ENCODE measurements at places on chromosomes 1 and 21.

DNA sequence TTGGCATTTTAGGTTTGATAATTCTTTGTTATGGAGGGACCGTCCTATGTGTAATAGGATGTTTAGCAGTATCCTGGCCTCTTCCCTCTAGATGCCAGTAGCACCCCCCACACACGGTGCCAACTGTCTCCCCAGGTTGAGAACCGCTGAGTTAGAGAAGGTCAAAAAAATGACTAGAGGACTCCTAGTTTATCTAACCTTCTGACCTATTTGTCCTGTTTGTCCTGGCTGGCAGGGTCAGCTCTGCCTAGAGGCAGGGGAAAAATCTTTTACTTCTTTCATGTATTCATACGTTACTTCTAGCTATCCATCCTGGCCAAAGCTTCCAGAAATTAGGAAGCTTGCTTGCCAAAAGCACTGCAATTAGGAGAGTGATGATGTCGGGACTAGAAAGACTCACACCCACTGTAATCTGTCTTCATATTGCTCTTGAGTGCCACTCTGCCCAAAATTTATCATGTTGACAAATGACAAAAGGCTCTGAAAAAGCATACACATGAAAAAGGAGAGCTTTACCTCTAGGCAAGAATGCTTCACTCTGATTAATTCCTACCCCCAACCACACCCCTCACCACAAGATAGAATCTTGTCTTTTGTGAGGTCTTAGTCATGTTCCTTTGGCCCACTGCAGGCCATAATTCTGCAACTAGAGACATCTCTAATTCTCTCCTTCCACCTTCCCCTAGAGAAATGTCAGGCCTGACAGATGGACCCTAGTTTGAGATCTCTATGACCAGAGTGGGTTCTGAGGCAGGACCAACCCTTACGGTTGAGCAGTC, 14.4 kb upstream of the AKR1A1 start:
- DNase-seq = no peak

- no peak for DNase-seq
These were observed 1.5 kb downstream of the SLC66A1 start for GRCh38 chr1:19313636-19313959.

GRCh38 chr1:209723756-209724693, 19.4 kb downstream of the HSD11B1 start:
- DNase-seq = no peak

DNA sequence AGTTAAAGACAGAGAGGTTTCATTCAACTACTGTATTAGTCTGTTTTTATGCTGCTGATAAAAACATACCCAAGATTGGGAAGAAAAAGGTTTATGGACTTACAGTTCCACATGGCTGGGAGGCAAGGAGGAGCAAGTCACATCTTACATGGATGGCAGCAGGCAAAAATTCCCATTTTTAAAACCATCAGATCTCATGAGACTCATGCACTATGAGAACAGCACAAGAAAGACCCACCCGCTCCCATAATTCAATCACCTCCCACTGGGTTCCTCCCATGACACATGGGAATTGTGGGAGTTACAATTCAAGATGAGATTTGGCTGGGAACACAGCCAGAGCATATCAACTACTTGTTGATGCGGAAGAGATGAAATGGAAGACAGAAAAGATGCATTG, 9.2 kb downstream of the GPR161 start:
- no peak for DNase-seq

DNA sequence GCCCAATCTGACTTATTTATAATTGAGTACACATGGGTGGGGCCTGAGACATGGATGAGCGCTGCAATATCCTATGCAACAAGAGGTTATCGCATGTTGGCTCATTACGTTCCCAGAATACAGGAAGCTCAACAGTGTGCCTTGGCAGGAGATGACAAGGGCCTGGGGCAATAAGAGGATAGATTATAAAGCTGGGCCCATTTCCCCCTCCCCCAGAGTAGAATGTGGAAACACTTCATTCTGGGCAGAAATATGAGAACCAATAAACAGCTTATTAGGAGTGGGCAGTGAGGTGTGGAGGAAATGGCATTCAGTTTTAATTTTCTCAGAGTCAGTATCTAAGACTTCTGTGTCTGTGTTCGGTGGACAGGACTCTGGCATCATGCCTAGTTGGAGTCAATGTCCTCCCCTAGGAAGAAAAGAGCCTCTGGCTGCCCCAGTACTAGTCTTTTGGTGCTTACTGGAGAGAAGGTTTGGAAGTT, 92.8 kb downstream of the PIK3R3 start:
- no peak for DNase-seq

GRCh38 chr1:222785529-222785928, 29.3 kb upstream of the DISP1 start:
- no peak for DNase-seq

GRCh38 chr1:11187494-11187893, 1.7 kb upstream of the ANGPTL7 start:
- no peak for DNase-seq

GRCh38 chr1:159653201-159653600, 61.2 kb downstream of the CRP start:
- DNase-seq = no peak

DNA sequence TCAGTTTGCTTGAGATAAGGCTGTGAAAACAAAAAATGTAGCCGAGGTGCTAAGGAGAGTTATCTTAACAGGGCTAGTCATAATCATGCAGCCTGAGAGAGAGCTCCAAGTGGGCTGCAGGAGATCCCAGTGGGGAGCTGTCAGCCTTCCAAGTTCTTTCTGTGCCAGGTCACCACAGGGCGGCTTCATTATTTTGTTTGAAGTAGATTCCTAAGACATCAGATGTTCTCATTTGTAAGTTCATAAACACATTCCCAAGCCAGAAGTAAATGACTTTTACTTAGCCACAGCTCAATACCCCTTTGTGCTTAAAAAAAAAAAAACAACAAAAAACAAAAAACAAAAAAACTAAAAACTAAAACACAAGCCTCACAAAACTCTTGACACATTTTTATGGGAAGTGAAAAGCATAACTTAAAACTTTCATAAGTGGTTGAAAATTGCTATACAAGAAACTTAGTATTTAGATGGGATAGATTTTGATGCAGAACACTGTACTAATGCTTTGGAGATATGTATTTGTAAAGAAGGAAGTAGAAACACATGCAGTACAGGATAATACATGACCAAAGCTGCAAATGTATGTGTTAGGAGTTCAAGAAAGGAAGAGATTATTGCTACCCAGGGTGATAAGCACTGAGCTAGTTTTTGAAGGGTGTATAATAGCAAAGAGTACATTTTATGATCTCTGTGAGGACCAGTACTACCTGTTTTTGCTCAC, 8.6 kb downstream of the CDC14A start:
- DNase-seq = no peak

- no peak for DNase-seq
These were observed 4.3 kb upstream of the DPYD start for GRCh38 chr1:97925151-97925550.

- no peak for DNase-seq
These were observed 59.8 kb upstream of the GNG12 start for GRCh38 chr1:67893126-67893495.

DNA sequence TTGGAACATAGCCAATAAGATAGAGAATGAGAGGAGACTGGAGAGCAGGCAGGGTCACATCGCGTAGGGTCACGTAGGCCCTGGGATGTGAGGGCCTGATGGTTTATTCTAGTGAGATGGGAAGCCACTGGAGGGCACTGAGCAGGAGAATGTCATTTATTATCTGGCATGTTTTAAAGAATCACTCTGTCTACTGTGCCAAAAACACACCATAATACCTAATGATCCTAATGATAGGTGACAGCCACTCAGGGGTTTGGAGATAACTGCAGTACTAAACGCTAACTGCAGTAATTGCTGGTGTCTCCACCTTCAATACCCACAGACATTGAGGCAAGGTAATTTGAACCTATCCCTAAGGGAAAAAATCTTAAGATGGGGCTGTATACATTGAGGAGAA, 185.4 kb downstream of the TTLL7 start:
- DNase-seq = no peak

DNA sequence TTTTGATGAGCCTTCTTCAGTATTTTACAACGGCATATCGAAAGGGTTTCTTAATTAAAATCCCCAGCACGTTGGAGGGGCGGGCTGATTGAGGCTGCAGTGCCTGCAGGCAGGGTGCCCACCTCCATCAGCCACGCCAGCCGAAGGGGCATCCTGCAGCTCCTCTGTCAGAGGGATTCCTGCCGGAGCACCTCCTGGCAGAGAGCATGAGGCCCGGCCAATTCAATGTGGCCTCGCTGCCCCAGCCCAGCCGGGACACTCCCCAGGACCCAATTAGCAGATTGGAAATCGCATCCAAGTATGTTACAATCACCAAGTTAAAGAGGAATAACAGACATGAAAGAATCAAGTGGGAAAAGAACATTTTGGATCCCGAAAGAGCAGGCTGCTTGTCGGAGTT, 216.6 kb downstream of the ST6GALNAC3 start:
- no peak for DNase-seq

DNA sequence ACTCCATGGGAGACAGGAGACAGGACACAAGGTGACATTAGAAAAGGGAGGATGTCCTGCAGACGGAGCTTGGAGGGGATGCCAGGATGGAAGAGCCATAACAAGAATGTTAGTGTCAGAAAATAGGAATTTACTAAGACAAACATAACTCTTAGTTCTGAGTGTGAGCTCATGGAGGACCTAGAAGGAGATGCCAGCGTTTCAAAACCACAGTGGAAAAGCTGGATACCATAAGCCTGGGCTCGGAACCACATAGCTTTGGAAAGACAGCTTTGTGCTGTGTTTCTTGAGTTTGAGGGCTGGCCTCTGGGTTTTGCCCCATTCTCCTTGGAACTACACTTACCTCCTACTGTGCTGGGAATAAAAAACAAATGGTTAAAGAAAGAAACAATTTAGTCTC, 128.4 kb downstream of the S1PR1 start:
- DNase-seq = no peak

DNA sequence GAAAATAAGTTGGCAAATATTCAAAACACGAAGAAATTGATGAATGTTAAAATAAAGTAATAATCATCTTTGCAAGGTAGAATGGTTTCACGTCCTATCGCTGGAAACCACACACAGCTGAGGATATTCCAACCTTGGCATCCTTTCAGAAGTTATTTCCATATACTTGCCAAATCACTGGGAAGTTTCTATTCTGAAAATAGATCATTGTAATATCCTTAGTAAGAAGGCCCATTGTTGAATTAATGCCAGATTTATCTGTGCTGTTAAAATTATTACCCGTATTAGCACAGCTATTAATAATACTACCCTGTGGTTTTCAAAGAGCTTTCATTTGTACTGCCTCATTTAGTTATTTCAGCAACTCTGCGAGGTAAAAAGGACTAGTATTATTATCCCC, 81.1 kb downstream of the OLFM3 start:
- no peak for DNase-seq

DNA sequence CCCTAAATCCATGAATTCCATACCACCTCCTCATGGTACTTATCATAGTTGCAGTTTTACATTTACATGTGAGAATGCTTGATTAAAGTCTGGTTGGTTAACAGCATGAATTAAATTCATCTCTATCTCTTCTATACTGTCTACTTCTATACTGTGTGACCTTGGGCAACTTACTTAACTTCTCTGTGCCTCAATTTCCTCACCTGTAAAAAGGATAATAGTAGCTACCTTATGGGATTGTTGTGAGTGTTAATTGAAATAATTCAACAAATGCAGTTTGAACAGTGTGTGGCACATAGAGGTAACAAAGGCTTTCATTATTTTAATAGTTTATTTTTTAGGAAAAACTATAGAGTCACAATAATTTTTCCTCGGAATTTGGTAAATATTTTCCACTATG, 231.3 kb downstream of the RRAGC start:
- DNase-seq = no peak

GRCh38 chr21:39483917-39484316, 32.1 kb downstream of the SH3BGR start:
- DNase-seq = no peak

DNA sequence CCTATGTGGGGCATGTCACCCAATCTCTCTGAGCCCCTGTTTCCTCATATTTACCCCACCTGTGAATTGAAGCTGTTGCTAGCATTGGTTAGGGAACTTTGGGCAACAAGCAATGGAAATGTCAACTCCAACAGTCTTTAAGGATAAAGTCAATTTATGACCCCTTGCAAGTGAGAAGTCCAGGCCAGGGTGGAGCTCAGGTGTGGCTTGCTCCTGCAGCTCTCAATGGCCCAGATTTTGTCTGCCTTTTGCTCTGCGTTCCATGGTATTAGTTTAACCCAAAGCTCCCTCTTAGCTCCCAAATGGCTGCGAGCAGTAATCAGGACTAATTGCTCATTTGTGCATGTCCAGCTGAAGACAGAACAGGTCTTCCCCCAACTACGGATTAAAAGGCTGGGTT, 70.4 kb upstream of the ABCG1 start:
- no peak for DNase-seq

DNA sequence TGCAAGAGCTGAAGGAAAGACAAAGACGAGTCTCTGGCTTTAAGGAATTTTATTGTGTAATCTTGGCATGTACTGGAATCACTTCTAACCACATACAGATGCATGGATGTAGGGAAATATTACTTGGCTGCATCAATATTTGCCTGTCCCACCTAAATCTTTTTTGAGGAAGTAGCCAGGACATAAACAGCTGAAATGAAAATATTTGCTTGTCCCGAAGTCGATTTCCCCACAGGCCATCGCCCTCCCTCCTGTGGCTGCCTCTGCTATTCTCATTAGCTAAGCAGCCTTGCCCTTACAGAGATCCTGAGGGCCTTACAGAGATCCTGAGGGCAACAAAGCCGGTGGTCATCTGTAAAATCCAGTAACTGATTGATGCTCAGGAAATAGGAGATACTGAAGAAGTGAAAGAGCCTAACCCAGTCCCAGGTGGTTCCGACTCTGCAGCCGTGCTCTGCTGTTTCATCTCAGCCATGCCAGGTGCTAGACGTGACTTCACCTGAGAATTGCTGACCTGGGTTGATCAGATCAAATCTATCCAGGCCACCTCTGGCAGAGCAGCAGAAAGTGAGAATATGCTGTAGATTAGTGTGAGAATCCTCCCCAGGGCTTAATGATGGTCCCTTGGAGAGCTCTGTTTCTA, 25.5 kb downstream of the MAN1C1 start:
- DNase-seq = no peak

DNA sequence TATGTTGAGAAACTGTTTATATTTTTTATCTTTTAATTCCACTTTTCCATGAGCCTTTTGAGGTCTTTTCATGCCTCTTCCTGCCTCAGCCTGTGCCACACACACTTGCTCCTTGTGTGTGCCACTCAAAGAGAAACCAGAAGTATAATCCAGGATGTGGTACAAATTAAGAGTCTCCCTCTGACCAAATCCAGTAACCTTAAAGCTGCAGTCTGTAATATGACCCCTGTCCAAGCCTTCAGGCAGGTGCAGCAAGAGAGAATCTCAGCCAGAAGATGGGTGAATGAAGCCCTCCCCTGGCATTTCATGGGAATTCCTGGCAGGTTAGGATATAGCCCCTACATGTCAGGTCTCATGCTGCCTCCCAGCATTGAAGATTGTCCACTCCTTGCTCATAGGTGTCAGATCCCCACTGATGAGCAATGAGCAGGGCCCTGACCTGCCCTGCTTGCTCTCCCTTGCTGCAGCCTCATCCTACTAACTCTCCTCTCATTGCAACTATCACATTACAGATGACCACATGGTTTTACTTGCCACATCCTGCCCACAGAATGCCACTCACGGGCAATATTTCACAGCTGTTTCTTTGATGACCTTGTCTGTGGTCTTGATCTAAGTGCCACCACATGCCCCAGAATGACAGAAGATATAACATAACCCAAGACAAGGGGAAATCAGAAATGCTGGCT, 169.3 kb downstream of the SEC16B start:
- DNase-seq = peak; percentile 87

- DNase-seq = no peak
These were observed 25.4 kb upstream of the MEF2D start for GRCh38 chr1:156525856-156526489.

All from NCI-H187 treated with DMSO at 0.1 percent for 48 hours (cell line).